Stomach (tissue), 19 donors: ENCODE measurements at places on chromosomes 5 and 9.

- DNase-seq: peak; percentile 77
These were observed at the start of gene ADGRV1 for GRCh38 chr5:90558344-90559192. Gene ADGRV1, plus strand, starts transcription at chr5:90558797. Its CDS starts 99 bp downstream, at chr5:90558896.

DNA sequence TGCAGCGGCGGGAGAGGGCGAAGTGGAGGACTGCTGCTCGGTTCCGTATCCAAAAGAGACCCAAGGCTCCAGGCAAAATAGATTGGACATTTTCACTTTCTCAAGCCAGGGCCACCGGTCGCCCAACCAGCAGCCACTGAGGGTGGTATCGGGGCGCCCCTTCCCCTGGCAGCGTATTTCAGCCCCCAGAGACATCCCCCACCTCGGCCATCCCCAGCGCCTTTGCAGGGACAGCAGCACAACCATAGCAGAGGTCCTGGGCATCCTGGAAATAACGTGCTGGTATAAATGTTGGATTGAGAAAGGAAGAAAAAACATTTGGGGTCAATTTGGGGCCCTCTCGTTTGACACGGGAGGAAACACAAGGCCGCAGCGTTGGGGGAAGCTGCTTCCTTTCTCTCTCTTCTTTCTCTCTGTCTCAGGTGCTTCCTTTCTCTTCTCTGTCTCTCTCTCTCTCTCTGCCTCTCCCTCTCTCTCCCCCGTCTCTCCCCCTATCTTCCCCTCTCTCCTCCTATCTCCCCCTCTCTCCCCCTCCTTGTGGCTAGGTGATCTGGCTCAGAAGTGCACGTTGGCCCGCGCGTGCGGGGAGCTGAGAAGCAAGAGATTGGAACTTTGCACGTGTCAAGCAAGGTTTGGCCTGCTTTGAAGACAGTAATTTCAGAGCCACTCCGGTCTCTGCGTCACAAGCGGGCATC lies 624 bp upstream of the RETREG1 start:
- DNase-seq: no peak

GRCh38 chr5:77719666-77720363 lies 56.3 kb downstream of the TBCA start:
- no peak for DNase-seq

DNA sequence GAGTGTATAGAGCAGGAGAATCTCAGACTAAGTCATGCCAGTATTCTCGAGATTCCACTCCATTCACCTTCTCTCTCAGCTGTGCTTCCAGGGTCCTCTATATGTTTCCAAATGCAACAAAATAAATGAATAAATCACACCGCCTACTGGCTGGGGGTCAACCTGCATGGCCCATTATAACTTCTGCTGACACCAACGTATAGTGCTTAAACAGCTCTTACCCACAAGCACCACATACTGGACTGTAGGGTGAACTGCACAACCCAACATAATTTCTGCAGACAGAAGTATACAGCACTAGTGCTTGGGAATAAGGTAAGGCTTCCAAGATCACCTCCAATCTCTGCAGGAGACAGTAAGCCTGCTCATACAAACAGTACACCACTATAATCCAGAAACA lies 33.1 kb upstream of the HTR4 start:
- peak; percentile 10 for DNase-seq
